Ascending aorta (tissue), 2 donors: ENCODE measurements at places on chromosomes 16 and 17.
A peak's percentile ranks its signal among the peaks of the same experiment; 100 is the strongest.

- no peak for DNase-seq
These were observed 51.2 kb downstream of the CLEC16A start for GRCh38 chr16:10995565-10995964.

DNA sequence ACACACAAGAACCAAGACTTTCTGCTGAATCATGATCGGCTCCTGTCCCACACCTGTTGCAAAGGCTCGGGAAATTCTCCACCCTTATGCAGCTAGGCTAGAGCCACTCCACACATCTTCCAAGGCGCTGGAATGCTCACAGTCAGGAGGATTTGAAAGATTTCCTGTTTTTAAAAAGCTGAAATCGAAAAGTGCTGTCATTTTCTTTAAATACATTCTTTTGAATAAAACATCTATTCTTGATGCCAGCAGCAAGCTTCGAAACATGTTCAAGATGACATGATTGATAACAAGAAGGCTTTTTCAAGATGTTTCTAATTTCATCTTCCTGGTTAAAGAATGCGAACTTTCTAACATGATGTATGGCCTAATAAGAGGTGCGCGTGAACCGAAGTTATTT lies 219.7 kb upstream of the CDH5 start:
- no peak for DNase-seq

DNA sequence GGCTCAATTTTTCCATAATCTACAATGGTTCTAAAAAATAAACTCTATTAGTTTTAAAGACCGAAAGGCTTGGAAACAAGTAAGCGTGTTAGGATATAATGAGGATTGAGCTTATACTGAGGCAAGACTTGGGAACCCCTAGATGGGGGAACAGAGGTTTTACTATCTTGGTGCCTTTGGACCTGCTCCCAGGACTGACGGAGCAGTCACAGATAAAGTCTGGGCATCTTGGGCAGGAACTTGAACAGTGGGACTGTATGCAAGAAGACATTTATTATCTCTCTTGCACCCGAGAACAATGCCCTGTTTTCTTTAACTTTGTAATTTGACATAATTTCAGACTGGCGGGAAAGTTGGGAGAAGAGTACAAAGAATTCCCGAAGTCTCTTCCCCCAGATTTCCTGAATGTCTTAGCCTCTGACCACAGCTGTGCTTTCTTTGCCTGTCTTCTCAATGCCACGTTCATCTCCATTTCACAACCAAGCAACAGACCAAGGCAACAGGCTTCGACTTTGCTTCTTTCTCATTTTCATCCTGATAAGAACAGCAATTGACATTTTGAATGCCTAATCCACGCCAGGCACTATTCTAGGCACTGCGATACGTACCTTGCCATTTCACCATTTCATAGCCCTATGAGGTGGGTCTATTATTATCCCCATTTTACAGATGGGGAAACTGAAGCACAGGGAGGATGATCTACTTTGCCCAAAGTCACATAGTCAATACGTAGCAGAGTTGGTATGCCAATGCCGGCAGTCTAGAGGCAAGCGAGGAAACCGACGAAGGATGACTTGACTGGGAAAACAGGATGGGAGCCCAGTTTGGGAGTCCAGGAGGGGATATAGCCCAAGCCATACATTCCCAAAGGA lies 3.0 kb upstream of the IL4R start:
- no peak for DNase-seq

GRCh38 chr17:46115699-46116098 lies 77.5 kb downstream of the KANSL1 start:
- no peak for DNase-seq

- no peak for DNase-seq
These were observed 26.3 kb downstream of the VPS53 start for GRCh38 chr17:688100-688989.

- DNase-seq: no peak
These were observed 18.0 kb downstream of the WDR45B start for GRCh38 chr17:82630212-82630611.

DNA sequence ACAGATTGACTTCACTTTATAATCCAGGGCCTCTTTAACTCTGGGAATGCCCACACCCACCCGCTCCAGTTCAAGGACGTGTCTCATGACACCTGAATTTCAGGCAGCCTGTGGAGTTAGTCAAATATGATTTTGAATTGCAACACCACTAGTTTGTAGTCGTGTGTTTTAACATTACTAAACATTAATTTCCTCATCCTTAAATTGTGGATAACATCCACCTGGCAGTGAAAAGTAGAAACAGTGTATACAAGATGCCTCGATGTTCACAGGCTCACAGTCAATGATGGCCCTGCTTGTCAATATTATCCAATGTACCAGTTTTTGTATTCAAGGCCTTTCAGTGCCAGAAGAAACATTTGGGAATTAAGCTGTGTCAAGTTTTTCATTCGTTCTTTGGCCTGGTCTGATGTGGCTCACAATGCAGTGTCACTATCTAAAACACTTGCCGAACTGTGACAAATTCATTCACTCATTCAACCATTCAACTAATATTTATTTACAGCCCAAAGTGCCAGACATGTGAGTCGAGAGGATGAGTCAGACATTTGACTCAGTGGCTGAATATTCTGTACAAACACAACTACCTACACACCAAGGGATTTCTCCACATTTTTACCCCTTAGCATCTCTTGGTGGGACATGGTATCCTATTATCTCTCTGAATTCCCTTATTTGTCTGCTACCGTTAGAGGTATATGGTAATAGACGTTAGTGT lies 1.4 kb downstream of the MEIOB start:
- no peak for DNase-seq

GRCh38 chr16:77199211-77199610 lies at the start of gene SYCE1L:
Gene SYCE1L, plus strand, starts transcription at chr16:77199408. Its CDS starts 44 bp downstream, at chr16:77199452.
- DNase-seq: no peak

GRCh38 chr17:40632216-40632615 lies 15.4 kb downstream of the SMARCE1 start:
- DNase-seq: no peak

GRCh38 chr16:1379304-1380076 lies 27.8 kb downstream of the GNPTG start:
- DNase-seq: no peak

DNA sequence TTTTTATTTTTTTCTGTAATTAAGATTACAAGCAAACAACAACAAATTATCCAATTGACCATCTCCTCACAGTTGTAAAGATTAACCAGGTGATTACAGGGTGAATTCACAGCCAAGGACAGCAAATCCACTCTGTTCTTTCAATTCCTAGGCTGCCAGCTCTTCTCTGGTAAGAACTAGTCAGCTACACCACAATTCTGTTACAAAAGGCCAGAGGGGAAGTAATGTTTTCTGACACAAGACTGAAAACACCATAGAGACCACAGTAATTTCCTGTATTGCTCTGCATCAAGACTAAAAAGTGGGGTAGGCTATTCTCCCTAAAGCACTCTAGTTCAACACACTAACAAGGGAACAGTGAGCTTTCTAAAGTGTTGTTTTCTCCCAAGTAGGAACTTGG lies 10.6 kb downstream of the CA10 start:
- DNase-seq: no peak

DNA sequence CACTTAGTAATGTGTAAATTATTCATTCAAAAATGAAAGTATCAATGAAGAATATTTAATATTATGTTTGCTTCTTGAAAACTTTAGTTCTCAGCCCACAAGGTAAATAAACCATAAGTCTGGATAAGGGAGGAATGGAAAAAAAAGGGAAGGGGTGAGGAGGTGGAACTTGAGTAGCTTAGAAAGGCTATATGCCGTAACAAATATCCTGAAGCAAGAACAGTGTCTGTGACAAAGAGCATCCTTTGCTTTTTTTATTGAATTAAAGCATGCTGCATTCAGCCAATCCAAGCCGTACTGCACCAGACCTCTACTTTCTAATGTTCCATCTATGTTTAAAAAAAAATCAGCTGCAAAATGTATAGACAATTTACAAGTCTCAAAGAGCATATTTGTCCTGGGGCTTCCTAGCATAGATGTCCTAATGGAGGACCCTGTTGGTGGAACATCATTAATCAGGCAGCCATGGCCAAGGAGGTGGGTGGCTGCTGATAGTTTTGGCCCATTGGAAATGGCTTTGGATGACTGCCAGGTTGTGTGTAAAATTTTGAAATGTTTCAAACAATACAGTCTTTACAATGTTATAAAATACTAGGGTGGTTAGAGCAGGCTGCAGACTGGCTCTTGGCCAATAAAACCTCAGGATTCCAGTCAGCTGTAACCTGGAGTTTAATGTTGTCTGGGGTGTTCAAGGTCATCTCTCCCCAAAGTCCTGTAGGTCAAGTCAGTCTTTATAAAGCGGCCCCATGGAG lies 895.8 kb upstream of the SOX9 start:
- DNase-seq: no peak

DNA sequence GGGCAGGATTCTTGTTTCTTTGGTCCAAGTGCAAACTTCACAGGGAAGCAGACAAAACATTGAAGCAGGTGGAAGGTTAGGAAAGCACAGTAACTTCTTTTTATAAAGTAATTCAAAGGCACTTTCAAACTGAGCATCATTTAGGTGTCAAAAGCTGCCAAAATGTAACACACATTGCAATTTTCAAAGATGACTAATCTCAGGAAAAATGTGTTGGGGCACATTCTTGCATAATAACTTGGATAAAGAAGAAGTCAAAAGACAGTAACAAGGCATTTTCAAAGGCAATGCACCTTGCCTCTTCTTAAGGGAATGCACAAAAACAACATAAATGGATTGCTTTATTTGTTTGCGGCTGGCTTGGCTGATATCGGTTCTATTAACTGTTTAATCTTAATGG lies 3.6 kb downstream of the KCNJ2 start:
- DNase-seq: no peak

GRCh38 chr17:28033972-28034714 lies 8.3 kb upstream of the NLK start:
- no peak for DNase-seq

- no peak for DNase-seq
These were observed 143.1 kb upstream of the KCNJ18 start for GRCh38 chr17:21549107-21549687.

- no peak for DNase-seq
These were observed 158.9 kb upstream of the CACNG5 start for GRCh38 chr17:66675991-66676371.

DNA sequence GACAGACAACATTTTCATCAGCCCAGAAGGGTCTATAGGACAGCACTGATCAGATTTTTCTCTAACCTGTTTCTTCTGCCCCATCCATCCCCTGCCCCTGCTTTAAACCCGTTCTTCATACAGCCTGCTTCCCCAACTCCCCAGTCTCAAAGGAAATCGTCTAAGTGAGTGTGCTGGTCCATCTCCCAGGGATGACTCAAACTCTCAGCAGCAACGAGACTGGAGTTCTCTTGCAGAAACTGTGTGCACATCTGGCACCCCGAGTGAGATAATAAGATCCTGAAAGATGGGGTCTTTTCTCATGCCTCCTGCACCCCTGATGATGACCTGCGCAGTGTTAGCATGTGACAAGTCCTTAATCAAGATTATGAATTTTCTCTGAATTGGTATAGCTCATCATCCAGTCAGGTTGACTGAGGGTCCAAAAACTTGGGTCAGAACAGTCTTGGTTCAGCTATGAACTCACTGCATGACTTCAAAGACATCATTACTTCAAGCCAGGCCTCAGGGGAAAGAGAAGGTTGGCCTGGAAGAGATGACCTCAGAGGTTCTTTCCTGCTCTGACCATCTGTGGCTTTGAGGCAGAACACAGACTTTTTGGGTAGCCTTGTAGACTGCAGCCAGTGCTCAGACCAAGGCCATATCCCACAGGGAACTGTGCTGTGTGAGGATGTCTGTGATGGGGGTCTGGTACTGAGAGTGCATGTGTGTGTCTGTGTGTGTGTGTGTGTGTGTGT lies 117.9 kb downstream of the SPACA3 start:
- DNase-seq: no peak

DNA sequence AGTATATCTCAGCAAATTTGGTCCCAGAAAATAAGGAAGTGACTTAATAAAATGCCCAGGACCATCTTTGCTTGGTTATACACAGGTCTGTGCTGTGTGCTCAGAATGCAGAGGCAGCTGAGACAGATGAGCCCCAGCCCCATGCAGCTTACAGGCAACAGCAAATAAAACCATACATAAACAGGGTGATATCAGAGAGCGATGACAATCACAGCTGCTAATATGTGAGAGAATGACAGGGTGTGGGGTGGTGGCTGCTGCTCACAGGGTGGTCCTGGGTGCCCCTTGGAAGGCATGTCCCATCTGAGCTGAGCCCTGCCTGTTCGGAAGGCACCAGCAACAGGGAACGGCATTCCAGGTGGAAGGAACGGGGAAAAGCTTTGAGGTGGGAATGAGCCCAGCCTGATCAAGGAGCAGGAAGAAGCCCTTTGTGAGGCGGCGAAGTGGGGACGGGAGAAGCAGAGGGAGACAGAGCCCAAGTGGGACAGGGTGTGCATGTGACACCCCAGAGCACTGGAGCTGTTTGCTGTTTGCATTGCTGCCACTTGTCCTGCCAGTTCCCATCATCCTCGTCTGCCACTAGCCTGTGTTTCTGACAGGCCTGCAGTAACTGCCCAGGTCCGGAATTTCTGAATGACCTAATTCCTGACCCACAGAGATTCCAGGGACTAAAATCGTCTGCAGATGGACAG lies 150.5 kb downstream of the KATNIP start:
- peak; percentile 25 for DNase-seq

DNA sequence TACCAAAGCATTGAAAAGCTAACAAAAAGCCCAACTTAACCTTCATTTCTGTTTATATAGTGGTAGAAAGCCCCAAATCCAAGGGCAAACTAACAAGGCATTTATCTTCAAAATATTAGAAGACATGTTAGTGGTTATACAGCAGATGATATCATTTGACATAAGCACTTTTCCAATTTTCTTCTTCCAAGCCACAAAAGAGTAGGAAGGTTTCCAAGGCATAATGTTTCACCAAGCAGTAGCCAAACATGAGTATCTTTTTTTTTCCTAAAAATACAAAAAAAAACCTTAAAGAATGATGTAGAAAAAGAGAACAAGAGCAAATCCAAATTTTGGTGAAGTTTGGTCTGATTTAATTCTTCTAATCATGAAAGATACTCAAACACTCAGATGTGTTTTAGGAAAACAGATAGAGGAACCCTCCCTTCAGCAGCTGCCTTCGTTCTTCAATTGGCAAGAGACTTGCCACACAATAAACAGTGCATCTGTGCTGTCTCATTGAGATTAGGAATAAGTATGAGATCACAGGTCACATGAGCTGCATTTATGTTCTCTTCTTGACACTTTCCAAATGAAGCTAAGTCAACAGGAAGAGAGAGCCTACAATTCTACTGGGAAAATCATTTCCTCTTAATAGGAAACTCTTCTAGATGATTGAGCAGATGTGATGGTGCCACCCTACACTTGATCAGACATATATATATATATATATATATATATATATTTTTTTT lies 106.7 kb downstream of the TTC19 start:
- DNase-seq: no peak

- DNase-seq: no peak
These were observed 6.3 kb downstream of the CASKIN1 start for GRCh38 chr16:2190002-2190658.

DNA sequence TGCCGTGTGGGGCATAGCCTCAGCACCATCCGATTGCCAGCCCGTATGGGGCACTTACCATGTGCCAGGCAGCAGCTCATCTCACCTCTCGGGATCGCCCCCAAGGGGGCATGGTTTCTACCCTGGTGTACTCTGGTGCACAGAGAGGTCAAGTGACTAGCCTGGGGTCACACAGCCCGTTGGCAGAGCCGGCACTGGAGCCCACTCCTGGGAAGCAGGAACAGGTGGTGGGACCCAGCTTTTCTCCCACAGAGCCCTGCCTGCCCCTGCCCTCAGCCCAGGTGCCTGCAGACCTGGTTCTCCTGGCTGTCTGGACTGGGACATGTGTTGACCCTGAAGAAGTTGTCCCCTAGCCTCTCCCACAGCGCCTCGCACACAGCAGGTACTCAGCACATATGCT lies 141.8 kb upstream of the CIBAR2 start:
- DNase-seq: no peak

- DNase-seq: no peak
These were observed 2.2 kb downstream of the HSD17B2 start for GRCh38 chr16:82037251-82037650.
